Hepatocyte (in vitro differentiated cells): ENCODE measurements at places on chromosomes 16 and 17. TPM values are rescaled to one million over a fixed set of nuclear protein-coding genes. Genes with fewer than 3 reads are reported as not detected.

DNA sequence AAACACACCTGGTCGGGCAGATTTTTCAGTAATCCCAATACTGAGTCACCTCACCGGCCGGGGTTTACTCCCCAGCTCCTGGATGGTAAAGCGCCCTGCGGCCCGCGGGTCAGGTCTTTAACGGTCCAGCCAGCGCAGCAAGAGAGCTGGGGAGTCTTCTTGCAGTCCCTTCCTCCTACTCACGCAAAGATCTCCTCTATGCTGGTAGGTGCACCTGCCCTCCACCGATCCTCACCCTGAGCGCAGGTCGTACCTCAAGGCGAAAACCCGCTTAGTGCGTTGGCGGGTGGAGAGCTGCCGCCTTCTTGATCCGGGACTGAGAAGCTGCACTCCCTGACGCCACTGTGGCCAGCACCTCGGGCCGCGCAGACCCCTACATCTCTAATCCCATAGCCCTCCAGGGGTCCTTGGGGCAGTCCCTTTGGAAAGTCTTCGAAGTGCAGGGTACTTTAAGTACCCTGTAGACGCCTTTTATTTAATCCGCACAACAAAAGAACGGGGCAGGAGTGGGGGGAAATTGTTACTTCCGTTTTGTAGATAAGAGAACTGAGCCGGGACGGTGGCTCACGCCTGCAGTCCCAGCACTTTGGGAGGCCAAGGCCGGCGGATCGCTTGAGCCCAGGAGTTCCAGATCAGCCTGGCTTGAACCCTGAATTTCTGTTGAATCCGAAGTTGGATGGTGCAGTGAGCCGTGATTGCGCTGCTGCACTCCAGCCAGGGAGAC, 10.4 kb upstream of the HOXB13 start:
- no peak for DNase-seq

GRCh38 chr16:11256661-11257130, 692 bp upstream of the SOCS1 start:
- DNase-seq: peak; percentile 82

The PDILT gene
- not detected in 2 replicates for polyA plus RNA-seq

DNA sequence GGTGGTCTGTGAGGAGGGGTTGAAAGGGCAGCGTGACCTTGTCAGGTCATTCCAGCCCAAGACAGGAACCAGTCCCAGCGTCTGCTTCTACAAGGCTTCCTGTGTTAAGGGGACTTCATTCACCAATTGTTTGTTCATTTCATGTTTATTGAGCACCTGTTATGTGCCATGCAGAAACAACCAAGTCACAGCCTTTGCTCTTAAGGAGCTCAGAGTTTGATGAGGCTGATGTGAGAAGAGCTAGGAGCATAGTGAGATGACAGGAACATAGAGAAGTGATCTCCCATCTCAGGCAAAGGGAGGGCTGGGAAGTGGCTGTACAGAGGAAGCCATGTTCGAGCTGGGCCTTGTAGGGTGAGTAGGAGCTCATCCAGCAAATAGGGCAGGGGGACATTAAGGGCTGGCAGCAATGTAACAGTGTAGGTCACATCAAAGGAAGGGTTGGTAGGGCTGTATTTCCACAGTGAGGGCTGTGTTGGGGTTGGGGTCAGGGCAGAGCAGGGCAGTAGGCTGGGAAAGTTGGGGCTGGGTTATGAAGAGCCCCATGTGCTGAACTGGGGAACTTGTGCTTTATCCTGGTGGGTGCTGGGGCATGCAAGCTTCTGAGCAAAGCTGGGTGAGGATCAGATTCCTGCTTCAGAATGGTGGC, 79.8 kb downstream of the ARHGAP23 start:
- DNase-seq: no peak

The BICDL2 gene
- 11.8 and 12.8 TPM in 2 replicates for polyA plus RNA-seq

The ICAM2 gene
- polyA plus RNA-seq: 2.7 and 3.4 TPM in 2 replicates

- no peak for DNase-seq
Observed at GRCh38 chr16:56120447-56121155, 70.7 kb upstream of the GNAO1 start.

The PGAP3 gene
- polyA plus RNA-seq: 35.4 and 35.6 TPM in 2 replicates

The CMTM2 gene
- polyA plus RNA-seq: 0.32 and 0.60 TPM in 2 replicates

The CCL1 gene
- not detected in 2 replicates for polyA plus RNA-seq

- DNase-seq: peak; percentile 52
Observed at GRCh38 chr16:24729951-24730815, 732 bp downstream of the TNRC6A start.

The ABI3 gene
- polyA plus RNA-seq: 0.29 and 0.43 TPM in 2 replicates

The RND2 gene
- 2.6 and 3.2 TPM in 2 replicates for polyA plus RNA-seq

- DNase-seq: no peak
Observed at GRCh38 chr16:66786551-66786950, 14.8 kb downstream of the TERB1 start.

GRCh38 chr17:46820592-46821450, 2.3 kb upstream of the WNT3 start:
- no peak for DNase-seq

DNA sequence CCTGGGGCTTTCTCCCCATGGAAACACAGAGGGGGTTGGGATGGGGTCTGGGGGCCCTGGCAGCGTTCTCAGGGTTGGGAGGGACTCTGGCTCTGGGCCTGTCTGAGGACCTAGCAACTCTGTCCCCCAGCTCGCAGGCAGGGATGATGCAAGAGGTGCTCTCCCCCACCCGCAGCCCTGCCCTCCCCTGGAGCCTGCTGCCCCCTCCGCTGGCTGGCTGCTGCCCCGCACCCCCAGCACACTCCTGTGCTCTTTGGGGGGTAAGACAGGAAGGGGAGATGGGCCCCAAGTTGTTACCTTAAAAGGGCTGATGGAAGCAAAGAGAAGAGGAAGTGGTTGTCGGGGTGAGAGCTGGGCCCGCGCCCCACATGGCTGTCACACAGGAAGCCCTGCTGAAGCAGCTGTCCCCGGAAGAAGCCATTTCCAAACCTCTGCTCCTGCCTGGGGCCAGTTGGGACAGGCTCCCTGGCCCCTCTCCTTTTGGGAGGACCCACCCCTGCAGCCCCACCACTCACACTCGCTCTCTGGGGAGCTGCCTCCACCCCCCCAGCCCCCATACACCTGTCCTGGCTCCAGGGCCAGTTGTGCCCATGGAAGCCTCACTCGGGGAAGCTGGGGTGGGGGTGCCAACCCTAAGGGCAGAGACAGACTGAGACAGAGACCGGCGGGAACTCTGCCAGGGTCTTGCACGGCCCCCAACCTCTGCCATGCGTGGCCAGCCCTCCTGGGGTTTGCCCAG, 2.5 kb downstream of the CORO1A start:
- no peak for DNase-seq

GRCh38 chr17:1997289-1997926, 27.7 kb downstream of the RTN4RL1 start:
- DNase-seq: peak; percentile 52

GRCh38 chr17:75640556-75641119, 7.4 kb downstream of the SMIM5 start:
- DNase-seq: no peak

DNA sequence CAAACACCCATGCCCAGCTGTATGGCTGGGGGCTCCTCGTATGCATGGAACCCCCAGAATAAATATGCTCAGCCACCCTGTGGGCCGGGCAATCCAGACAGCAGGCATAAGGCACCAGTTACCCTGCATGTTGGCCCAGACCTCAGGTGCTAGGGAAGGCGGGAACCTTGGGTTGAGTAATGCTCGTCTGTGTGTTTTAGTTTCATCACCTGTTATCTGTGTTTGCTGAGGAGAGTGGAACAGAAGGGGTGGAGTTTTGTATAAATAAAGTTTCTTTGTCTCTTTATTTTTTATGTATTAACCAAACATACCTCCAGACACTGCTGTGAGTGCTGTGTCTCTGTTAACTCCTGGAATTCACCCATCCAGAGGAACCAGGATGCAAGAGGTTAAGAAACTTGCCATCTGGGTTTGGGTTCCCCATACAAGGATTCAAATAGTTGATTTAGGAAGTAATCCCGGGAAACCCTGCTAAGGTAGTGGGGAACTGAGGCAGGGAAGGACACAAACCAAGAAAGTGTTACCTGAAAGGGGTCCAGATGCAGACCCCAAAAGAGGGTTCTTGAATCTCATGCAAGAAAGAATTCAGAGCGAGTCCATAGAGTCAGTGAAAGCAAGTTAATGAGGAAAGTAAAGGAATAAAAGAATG, 37.4 kb upstream of the IL21R start:
- DNase-seq: peak; percentile 82

GRCh38 chr17:142876-143784, 5.8 kb downstream of the SCGB1C2 start:
- no peak for DNase-seq

DNA sequence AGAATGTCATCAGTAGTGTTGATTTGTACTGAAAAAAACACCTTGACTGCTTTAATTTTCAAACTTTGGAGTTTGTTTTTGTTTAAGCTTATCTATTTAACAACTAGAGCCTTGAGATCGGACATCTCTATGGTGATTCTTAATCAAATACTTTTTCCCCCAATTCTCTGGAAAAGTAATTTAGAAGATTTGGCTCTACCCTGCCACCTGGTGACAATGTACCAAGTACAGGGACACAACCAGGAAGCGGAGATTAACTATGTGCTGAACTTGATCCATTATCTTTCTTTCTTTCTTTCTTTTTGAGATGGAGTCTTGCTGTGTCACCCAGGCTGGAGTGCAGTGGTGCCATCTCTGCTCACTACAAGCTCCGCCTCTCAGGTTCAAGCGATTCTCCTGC, 30.8 kb downstream of the USP43 start:
- DNase-seq: peak; percentile 19

DNA sequence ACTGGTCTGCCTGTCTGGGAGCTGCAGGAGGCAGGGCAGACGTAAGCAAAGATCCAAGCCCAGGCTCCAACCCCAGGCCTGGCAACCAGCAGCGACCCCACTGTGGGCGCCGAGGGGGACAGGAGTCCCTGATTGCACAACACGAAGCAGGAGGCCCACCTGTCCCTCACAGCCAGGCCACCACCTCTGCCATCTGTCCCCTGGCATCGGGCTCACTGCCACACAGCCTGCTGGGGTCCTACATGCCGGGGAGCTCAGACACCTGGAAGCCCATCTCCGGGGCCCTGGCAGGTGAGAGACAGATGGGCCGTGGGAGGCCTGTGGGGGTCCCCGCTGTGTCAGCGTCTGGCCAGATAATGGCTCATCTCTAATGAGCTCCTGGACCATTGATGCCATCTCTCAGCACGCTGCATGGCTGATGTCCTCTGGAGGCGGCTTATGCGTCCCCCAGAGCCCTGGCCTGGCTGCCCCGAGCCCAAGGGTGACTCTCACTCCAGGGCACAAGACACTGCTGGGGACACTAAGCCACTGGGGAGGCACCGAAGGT, 11.3 kb upstream of the RASD1 start:
- DNase-seq: no peak

The ZFP3 gene
- polyA plus RNA-seq: 0.24 and 0.32 TPM in 2 replicates

DNA sequence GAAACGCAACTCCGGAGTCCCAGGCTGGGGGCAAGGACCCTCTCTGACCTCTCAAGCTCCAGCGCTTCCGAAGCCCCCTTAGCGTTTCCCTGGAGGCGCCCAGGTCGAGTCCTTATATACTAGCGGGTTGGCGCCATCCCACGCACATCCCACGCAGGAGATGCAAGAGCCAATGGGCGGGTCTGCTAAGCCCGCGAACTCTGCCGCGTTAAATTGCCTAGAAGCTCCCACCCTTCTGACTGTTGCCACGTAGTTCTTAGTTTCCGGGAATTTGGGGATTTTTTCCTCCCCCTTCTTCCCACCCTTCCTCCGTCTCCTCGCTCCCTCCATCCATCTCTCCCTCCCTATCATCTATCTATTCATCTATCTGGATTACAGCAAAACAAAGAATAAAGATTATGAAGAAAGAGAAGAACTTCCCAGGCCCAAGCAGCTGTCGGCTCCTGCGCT, at the start of gene SLFN11:
Gene SLFN11 (minus strand): TSS at position 88 of the 450 bp plus-strand sequence. CDS start 9,814 bp downstream, outside the sequence.
- peak; percentile 59 for DNase-seq

DNA sequence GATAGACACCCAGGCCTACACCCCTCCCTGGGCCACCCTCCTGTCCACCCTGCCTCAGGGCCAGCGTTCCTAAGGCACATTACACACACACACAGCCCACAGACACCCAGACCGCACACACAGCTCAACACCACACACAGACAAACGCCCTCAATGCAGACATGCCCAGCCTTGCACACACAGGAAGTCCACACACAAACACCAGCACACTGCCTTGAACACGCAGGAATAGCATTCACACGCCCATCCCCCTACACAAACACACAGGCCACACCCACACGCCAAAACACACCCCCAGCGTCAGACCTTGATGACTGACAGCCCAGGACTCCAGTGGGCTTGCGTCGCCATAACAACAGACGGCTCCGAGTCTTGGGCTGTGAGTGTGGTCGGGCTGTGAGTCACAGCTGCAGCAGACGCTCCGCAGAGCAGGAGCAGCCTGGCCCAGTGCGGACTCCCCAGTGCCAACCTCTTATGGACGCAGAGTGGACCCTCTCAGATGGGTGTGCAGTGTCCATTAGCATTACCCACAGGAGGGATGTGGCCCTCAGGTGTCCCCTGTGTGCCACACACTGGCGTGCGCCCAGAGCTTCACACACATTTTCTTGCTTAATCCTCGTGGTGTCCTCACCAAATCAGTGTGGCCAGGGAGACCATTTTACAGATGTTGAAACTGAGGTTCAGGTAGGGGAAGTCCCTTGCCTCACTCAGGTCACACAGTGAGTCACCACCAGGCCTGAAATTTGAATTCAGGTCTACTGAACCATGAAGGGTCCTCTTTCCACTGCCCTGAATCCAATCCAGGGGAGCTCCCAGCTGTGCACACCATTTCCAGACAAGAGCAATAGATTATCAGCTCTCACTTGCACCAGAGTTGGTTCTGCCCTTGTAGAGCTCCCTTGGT, 17.8 kb upstream of the RAI1 start:
- peak; percentile 92 for DNase-seq

- DNase-seq: no peak
Observed at GRCh38 chr17:30117675-30118081, 1.1 kb downstream of the NSRP1 start.

DNA sequence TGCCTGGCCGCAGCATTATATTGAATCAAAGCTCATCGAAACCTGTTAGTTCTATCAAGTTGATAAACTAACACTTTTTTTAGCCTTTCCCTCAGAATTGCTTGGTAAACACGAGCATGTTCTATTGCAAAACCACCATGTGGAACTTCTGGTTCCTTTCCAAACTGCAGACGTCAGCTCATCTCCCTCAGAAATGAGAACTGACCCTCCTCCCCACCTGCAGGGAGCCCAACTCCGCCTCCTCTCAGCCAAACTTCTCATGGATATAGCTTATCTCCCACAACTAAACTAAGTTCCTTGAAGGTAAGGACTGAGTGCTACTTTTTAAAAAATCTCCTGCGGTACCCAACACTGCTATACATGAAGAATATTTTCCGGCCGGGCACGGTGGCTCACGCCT, 6.7 kb downstream of the SHMT1 start:
- peak; percentile 30 for DNase-seq

The KRTAP9-8 gene
- not detected in 2 replicates for polyA plus RNA-seq

DNA sequence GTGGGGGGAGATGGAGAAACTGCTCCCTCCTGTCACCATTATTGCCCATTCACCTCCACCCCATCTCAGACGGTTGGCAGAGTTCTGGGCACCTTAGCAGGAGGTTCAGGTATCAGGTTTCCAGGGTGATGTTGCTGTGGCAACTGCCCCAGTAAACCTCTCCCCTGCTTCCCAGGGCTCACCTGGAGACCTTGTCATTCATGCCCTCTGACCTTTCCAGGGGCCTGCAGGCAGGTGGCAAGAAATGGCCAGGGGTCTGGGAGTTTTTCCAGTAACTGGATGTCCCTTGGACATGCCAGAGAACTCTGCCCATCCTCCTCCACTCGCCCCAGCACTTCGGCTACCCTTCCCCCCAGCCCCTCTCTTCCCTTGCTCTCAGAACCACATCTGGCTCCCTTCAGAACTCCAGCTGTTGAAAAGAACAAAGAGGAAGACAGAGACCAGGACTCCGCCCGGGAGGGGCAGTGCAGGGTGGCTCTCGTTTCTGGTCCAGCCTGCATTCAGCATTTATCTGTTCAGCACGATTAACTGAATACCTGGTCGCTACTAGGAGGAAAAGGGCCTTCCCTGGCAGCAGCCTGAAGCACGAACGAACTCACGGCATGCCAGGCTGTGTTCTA, 8.5 kb downstream of the MLLT6 start:
- no peak for DNase-seq
